ENCODE measurements at places on chromosomes 4 and X. TPM values are rescaled to one million over a fixed set of nuclear protein-coding genes. Genes with fewer than 3 reads are reported as not detected.

DNA sequence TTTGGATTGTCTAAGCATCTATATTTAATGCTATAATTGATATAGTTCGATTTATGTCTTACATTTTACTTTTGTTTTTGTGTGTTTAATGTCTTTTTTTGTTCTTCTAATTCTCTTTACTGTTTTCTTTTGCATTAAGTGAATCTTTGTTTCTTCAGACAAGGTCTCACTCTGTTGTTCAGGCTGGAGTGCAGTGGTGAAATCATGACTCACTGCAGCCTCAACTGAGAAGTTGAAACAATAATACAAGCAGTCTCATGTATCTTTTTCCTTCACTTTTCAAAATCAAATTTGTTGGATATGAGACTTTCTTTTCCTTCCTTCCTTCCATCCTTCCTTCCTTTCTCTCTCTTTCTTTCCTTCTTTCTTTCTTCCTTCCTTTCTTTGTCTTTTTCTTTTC is 1401.6 kb downstream of the ADGRL3 start:
- no peak for DNase-seq

- no peak for DNase-seq
Observed at GRCh38 chrX:2664502-2664901, 26.6 kb upstream of the CD99 start.

DNA sequence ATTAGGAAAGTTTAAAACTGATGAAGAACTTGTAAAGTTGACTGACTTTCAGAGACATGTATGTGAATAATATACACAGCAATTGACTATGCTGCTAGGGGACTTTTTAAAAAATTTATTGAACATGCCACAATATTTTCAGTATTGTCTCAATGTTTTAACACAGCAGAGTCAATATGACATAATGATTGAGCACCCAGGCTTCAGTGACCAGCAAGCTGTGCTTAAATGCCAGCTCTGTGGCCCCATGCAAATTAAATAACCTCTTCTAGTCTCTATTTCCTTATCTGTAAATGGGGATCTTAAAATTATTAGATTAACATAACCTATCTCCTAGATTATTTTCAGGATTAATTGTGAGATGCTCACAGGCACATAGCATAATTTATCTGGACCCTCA is 56.8 kb upstream of the TXK start:
- no peak for DNase-seq

- peak; percentile 14 for DNase-seq
Observed at GRCh38 chr4:156378033-156378665, 424.5 kb upstream of the CTSO start.

GRCh38 chrX:68913249-68913547 is 84.4 kb downstream of the EFNB1 start:
- DNase-seq, result no peak

DNA sequence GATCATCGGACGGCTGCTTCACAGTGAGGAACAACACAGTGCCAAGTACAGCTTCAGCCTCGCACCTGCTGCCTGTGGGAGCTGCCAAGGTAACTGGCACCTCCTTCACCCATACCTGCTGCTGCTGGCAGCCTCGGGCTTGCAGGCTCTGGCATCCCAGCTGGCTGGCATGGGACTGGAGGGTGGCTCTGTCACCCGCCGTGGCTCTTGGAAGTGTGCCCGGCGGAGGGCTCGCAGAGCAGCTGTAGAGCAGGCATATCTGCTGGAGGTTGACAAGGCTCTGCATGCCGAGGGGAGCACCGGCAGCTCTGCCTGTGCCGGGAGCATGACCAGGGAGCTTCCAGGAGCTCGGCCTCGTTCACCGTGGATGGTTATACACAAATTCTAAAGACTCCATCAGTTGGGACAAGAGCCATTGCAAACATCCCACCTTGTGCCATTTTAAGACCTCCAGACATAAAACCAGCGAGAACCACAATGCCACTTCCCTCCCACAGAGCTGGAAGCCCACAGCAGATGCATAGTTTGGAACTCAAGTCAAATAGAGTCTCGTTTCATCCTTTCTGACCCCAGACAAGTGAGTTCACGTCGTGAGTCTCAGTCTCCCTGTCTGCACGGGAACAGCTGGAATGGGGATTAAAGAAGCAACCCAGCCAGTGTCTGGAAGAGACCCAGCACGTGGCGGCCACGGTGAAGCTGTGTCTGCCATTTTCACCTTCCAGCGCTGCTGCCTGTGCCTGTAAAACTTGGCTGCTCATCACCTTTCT is 84.3 kb upstream of the PSAPL1 start:
- DNase-seq, result peak; percentile 38

DNA sequence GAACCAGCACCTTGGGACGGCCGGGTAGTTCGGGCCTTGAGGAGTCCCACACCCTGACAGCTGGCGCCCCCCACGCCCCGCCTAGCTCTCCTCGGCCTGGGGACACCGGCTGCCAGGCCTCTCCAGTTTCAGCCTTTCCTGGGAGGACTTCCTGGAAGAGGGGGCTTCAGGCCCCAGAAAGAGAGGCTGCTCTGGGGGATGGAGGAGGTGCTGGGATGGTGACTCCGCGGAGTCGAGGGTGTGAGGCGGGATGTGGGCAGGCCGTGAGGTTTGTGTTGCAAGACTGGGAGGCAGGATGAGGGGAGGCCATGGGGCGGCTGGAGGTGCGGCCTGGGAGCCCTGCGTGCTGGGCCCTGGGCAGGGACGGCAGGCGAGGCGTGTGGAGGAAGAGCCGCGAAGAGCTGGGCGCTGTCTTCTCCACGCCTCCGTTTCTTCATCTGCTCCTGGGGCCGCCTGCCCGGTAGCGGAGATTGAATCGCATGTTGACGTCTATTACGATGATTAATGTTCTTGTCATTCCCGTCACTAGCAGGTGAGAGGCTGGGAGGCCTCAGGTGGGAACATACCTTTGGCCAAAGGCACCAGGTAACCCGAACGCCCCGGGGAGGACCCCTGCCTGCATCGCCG is 918 bp upstream of the FGFRL1 start:
- DNase-seq, result peak; percentile 55

DNA sequence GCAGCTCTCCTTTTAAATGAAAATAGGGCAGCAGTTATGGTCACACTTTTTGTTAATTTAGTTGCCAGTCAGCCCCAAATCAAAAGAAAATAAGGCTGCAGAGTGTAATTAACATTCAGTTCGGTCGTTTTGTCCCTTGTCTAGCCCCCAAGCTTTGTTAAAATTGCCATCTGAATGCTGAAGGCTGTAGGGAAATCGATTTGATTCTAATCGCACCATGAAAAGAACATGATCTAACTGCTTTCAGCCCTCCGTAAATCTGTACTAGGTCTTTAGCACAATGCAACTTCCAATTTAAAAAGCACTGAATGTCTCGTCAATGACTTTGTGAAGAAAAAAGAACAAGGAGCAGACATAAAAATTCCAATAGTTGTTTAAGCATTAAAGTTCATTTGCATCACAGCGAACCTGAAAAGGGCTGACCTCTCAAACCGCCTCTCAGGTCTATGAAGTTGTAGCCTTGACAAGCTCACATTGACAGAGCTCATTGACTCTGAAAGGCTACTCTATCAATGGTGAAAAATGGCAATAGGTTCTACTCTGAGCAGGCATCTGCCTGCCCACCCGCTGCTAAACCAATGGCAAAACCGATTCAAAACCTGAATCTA is 48.9 kb downstream of the CHIC2 start:
- DNase-seq, result no peak

The ADRA2C gene
- 1.2 TPM for total RNA-seq

The REPS2 gene
- 6.7 TPM for total RNA-seq

GRCh38 chr4:12416755-12417154 is 988.1 kb upstream of the HS3ST1 start:
- DNase-seq, result no peak

- DNase-seq, result no peak
Observed at GRCh38 chr4:26343038-26343398, 22.2 kb downstream of the RBPJ start.

The TSPAN7 gene
- 66.2 TPM for total RNA-seq

GRCh38 chr4:124573056-124573455 is 139.5 kb downstream of the ANKRD50 start:
- DNase-seq, result no peak

GRCh38 chrX:68098431-68098830 is 334.9 kb downstream of the OPHN1 start:
- no peak for DNase-seq

- DNase-seq, result no peak
Observed at GRCh38 chr4:25532591-25532990, 123.1 kb upstream of the SLC34A2 start.

GRCh38 chr4:120007191-120007871 is 59.3 kb downstream of the MAD2L1 start:
- DNase-seq, result no peak

GRCh38 chr4:8394061-8394519 is 46.4 kb downstream of the ACOX3 start:
- peak; percentile 97 for DNase-seq

GRCh38 chr4:176238157-176238610 is 30.8 kb downstream of the ASB5 start:
- no peak for DNase-seq

GRCh38 chr4:61298178-61298740 is 98.1 kb downstream of the ADGRL3 start:
- no peak for DNase-seq
